Activated CD4-positive, alpha-beta memory T cell treated with anti-CD3 and anti-CD28 coated beads for 36 hours (primary cell): ENCODE measurements at places on chromosomes 3 and 15.

DNA sequence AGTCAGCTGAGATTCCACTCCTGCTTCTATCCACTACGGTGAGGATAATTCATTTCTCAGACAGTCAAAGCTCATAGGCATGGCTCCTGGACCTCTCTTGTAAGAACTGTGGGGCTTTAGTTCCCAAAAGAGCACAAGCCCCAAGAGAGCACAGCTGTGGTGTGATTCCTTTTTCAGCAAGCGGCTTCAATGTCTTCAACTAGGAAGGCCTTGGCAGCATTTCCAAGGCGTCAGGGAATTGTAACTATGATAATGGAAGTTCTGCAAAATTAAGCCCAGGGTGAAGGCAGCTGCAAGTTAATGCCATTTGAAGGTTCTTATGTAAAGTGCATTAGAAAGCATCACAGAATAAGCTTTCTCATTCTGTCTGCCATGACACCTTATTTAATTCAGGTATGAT is 657.1 kb downstream of the GRM7 start:
- no peaks in the 10 kb centered on the region for H3K27me3 ChIP-seq
- no peaks in the 10 kb centered on the region for H3K36me3 ChIP-seq
- H3K4me3 ChIP-seq: no peak overlapping the region
- no peaks in the 10 kb centered on the region for H3K4me1 ChIP-seq
- no peak for DNase-seq
- H3K27ac ChIP-seq: no peak overlapping the region

DNA sequence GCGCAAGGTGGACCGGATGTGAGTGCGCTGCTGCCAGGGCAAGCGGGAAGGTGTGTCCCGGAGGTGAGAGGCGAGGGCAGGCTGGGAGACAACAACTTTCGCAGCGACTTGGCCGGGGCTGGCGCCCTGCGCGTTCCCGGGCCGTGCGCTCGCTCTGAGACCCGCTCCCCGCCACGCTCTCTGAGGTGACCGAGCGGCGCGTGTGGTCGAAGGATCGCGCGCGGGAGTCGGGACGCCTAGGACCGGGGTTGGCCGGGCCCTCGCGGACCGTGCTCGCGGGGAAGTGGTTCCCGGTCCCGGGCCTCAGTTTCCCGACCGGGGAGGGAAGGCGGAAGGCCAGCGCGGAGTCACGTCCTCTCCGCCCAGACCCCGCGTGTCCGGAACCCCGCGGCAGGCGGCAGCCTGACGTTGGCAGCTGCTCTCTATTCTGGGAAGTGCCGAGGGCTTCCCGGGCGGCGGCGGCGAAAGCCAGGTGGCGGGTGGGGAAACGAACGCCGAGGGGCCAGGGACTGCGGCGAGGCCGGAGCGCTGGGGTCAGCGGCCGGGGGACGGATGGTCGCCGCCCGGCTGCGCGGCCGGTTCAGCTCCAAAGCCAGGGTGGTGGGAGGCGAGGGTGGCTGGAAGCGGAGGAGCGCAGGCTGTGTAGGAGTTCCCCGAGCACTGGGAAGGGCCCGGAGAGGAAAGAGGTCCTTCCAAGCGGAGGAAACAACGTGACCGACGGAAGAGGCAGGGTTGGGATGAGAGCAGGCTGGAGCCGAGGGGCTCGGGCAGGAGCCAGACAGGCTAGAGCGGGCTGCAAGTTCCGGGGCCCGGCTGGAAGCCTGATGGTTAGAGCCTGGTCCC is 1.0 kb upstream of the IGF2BP2 start:
- peaks cover 9% of the 10 kb centered on the region for H3K4me1 ChIP-seq
- no peaks in the 10 kb centered on the region for H3K36me3 ChIP-seq
- DNase-seq: peak; percentile 57

- no peak for DNase-seq
- H3K4me1 ChIP-seq: peaks cover 31% of the 10 kb centered on the region
- H3K36me3 ChIP-seq: peaks cover 22% of the 10 kb centered on the region
- no peaks in the 10 kb centered on the region for H3K27me3 ChIP-seq
- no peak overlapping the region for H3K4me3 ChIP-seq
- peak overlapping the region; percentile 64 for H3K27ac ChIP-seq
Observed at GRCh38 chr3:37162501-37163245, 11.7 kb downstream of the LRRFIP2 start.

DNA sequence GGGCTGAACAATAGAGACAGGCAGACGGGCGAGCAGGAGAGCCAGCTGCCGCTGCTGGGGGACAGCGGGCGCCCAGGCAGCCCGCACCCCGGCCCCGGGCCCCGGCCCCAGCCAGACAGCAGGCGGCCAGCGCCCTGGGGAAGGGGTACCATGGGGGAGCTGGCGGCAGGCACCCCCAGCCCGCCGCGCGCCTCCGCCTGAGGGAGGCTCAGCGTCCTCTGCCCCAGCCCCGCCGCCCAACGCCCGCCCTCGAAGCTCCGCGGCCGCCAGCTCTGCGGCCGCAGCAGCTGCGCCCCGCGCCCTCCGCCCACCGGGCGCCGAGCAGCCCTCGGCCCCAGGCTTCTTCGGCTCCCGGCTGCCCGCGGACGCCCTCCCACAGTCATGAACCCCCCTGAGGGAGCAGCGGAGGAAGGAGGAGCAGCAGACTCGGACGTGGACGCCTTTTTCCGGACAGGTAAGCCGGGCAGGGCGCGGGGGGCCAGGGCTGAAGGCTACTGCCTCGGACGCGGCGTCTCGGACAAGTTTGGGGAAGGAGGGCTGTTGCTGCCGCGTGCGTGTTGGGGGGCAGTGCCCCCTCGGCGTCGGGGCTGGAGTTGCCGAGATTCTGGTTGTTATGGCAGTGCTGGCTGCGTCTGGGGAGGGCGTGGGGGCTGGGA is 41.6 kb upstream of the ROPN1 start:
- DNase-seq: peak; percentile 10
- peaks cover 43% of the 10 kb centered on the region for H3K27me3 ChIP-seq
- no peaks in the 10 kb centered on the region for H3K36me3 ChIP-seq

DNA sequence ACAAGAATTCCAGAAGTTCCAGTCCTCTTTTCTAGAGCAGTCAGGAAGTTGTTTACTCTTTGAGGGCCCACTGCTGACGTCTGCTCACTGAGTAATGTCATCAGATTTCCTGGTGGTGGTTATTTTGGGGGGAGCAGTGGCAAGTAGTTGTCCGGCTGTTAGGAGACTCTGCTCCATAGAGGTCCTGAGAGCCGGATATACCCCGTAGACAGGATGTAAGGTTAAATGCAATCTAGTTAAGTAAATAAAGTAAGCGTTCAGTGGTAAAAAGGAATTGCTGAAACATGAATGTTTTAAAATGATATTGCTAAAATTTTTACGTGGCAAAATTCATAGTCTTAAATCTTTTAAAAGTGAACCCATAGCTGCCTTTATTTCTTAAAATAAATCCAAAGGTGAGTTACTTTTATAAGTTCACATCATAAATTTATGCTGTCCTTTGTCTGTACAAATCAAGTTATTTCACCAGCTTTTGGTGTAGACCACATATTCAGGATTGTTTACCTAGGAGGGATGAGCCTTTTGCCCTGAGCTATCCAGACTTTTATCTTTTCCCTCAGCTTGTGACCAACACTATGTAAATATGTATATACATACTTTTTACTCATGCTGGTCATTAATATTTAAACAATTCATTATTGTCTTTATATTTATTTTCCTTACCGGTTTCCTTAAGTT is 65.8 kb downstream of the PDE8A start:
- no peaks in the 10 kb centered on the region for H3K27me3 ChIP-seq
- no peaks in the 10 kb centered on the region for H3K36me3 ChIP-seq
- DNase-seq: no peak
- peaks cover 35% of the 10 kb centered on the region for H3K4me1 ChIP-seq
- no peak overlapping the region for H3K4me3 ChIP-seq

GRCh38 chr15:69046781-69047180 is 32.3 kb downstream of the NOX5 start:
- no peaks in the 10 kb centered on the region for H3K36me3 ChIP-seq
- H3K27ac ChIP-seq: no peak overlapping the region
- no peaks in the 10 kb centered on the region for H3K4me1 ChIP-seq
- no peaks in the 10 kb centered on the region for H3K27me3 ChIP-seq
- H3K4me3 ChIP-seq: no peak overlapping the region

DNA sequence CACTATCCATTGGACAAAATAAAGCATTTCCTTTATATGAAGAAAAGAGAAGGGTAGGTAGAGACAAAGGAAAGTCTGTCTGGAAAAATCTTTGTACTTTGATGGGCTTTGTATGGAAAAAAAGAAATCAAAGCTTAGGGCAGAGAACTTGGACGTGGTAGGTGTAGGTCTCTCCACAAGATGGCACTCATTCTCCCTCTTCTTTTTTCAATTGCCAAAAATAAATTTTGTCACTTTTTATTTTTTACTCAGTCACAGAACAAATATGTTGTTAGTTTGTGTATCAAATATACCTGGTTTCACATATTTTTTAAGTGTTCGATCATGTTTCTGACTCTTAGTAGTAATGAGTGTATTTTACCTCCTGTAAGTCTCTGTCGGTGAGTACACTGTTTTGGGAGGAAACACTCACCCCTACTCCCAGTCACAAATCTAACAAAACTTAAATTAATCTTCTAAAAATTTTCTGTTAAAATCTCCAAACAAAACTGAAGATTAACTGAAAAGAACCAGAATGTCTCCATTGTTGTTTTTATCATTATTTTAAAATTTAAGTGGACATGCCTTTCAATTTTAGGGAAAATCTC is 415.8 kb upstream of the GOLIM4 start:
- no peaks in the 10 kb centered on the region for H3K36me3 ChIP-seq
- H3K27ac ChIP-seq: no peak overlapping the region
- no peaks in the 10 kb centered on the region for H3K27me3 ChIP-seq

DNA sequence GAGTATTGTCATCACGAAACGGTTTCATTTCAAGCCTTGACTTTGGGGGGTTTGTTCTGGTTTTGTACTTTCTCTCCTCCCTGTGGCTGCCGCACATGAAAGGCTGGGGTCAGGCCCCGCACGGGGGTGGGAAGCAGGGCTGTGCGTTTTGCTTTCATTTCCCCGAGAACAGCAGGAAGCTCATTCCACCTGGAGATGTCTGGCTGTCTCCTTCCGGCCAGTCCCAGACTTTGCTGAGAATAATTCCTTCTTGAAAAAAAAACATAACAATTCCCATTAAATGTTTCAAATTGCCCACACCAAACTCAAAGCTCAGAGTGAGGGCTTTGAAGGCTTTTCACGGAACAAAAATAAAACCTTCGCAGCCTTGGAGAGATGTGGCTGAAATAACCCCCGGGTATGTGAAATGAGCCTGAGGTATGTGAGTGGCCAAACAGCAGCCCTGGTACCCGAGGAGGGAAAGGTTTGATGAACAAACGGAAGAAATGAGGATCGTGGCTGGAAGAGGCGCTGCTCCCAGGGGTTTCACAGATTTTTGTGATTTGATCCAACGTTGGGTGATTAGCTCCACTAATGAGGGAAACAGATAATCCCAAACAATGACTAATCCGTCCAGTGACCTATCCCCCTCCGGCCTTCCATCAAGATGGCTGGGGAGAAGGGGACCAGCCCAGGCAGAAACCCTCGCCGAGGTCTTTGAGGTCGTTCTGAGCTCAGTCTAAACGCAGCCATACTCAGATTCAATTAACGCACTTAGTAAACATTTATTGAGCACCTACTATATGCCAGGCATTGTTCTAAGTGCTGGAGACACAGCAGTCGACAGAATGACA is 126.9 kb upstream of the MEF2A start:
- H3K36me3 ChIP-seq: no peaks in the 10 kb centered on the region
- no peak overlapping the region for H3K4me3 ChIP-seq
- no peaks in the 10 kb centered on the region for H3K27me3 ChIP-seq
- H3K4me1 ChIP-seq: peaks cover 26% of the 10 kb centered on the region

DNA sequence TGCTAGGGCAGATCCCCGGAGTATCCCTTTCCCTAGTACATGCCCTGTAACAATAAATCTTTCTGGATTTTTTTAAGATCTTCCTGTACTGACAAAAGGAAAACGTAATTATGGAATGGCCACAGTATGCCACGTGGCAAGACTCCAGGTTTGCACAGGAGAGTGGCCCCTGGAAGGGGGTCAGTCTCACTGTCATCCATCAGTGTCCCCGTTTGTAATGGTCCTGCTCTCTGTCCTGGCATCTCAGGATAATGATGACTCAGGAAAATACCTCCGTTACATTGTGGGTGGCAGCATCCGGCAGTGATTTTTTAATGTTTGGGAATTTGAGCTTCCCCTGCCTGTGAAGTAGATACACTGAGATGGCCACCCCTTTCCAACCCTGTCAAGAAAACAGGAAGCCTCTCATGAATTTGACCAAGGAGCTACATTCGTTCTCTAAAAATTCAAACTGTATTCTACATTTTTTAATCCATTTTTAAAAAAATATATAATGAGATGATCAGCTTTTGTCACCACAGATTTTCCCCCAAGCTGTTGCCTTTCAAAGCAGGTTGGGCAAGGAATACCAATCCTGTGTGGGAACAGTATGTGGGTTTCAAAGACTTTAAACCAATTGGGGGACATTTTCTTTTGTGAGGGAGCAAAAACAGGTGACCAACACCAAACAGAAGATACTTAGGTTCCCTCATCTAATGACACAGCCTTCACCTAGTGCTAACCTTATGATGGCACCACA is 110.4 kb downstream of the C3orf70 start:
- H3K4me3 ChIP-seq: no peak overlapping the region
- no peaks in the 10 kb centered on the region for H3K27me3 ChIP-seq
- H3K36me3 ChIP-seq: peaks cover 44% of the 10 kb centered on the region
- no peak overlapping the region for H3K27ac ChIP-seq
- no peaks in the 10 kb centered on the region for H3K4me1 ChIP-seq
- DNase-seq: no peak

GRCh38 chr3:112560307-112560706 is 1.5 kb downstream of the ATG3 start:
- no peaks in the 10 kb centered on the region for H3K27me3 ChIP-seq
- no peak overlapping the region for H3K27ac ChIP-seq
- peaks cover 37% of the 10 kb centered on the region for H3K4me1 ChIP-seq

DNA sequence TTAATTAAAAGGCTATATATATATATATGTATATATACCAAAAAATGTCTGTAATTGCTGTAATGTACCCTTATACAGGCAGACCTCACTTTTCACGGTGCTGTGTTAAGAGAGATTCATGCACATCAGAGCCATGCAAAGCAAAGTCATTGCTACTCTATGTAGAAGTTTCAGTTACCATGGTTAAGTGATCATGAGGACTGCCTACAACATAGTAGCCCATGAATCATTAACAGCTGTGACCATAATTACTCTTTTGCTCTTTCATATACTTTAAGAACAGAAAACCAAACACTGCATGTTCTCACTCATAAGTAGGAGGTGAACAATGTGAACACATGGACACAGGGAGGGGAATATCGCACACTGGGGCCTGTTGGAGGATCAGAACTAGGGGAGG is 225.3 kb upstream of the EPHA3 start:
- H3K36me3 ChIP-seq: no peaks in the 10 kb centered on the region
- no peak for DNase-seq
- no peak overlapping the region for H3K4me3 ChIP-seq
- H3K27ac ChIP-seq: no peak overlapping the region

GRCh38 chr3:57791245-57791644 is 35.1 kb downstream of the SLMAP start:
- no peaks in the 10 kb centered on the region for H3K27me3 ChIP-seq
- no peak for DNase-seq
- H3K36me3 ChIP-seq: peaks cover 2% of the 10 kb centered on the region
- H3K4me1 ChIP-seq: peaks cover 31% of the 10 kb centered on the region
- no peak overlapping the region for H3K4me3 ChIP-seq

DNA sequence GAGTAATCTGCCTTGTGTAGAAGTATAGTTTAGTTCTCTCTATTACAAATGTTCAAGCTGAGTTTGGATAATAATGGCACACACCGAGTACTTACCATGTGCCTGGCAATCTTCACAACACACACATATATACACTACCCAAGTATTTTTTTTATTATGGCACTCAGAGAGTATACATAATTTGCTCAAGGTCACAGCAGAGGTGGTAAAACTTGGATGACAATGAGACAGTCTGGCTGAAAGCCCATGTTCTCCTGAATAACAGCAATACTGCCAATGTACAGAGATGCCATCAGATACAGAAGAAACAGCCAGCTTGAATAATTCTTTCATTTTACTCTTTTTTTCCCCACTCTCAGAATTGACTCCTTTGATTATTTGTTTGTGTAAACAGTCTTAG is 460.0 kb downstream of the CNTN6 start:
- no peaks in the 10 kb centered on the region for H3K4me1 ChIP-seq
- no peak overlapping the region for H3K4me3 ChIP-seq
- DNase-seq: no peak
